DMS79 treated with DMSO at 0.1 percent for 48 hours (cell line): ENCODE measurements at places on chromosomes 11 and 22.

- DNase-seq = no peak
Measured at GRCh38 chr11:95926726-95927125, 2.8 kb upstream of the MTMR2 start.

DNA sequence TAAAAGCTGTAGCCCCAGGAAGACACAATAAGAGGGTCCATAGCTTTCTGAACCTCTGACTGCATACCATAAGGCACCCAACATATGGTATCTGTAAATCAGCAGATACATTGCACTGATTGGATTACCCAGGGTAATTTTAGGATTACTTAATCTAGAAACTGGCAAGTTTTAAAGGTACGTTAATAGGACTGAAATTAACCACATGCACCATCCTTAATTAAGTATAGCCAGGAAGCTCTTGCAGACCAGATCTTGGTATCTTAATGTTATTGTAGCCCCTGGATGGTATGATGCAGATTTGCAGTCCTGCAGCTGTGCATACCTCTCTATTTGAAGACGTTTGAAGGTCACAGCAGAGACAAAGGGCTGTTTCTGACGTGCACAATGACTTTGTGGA is 72.8 kb downstream of the ARHGAP42 start:
- no peak for DNase-seq

- no peak for DNase-seq
Measured at GRCh38 chr22:49011379-49011768, 816.3 kb downstream of the BRD1 start.

DNA sequence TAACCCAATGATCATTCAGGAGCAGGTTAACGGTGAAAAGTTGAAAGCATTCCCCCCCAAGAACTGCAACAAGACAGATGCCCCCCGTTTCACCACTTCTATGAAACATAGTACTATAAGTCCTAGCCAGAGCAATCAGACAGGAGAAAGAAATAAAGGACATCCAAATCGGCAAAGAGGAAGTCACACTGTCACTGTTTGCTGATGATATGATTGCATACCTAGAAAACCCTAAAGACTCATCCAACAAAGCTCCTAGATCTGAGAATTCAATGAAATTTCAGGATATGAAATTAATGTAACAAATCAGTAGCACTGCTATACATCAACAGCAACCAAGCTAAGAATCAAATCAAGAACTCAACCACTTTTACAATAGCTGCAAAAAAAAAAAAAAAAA is 32.8 kb downstream of the PIWIL3 start:
- no peak for DNase-seq

DNA sequence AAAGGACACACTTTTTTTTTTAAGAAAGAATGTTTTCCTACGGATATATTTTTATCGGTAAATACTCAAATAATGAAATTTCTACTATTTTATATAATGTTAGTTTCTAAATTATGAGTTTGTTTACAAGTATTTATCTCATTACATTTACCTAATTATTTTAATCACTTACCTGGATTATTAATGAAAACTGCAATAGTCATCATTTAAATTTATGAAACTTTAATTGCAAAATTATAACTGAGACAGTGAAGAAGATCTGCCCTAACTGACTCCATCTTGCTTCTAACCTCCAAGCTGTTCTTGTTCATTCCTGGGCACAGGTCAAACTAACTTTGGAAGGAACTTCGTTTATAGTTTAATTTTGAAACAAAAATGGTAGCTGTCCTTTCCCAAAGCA is 25.2 kb upstream of the VSTM5 start:
- no peak for DNase-seq

DNA sequence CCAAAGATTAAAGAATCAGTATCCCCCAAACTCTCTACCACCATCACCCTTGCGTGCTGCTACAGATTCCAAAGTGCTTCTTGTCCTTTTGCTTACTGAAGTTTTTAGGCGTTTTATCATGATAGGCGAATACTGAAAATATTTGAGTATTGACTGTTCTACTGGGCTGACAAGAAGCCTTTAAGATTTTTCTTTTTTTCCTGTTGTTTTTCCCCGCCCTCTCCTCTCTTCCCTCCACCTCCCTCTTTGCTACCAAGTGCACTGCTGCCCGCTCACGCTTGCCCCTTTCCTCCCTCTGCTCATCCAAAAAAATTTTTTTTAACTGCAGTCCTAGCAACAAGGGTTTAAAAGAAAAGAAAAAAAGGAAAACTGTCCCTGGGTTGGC is 679 bp downstream of the SPCS2 start:
- DNase-seq = peak; percentile 28

DNA sequence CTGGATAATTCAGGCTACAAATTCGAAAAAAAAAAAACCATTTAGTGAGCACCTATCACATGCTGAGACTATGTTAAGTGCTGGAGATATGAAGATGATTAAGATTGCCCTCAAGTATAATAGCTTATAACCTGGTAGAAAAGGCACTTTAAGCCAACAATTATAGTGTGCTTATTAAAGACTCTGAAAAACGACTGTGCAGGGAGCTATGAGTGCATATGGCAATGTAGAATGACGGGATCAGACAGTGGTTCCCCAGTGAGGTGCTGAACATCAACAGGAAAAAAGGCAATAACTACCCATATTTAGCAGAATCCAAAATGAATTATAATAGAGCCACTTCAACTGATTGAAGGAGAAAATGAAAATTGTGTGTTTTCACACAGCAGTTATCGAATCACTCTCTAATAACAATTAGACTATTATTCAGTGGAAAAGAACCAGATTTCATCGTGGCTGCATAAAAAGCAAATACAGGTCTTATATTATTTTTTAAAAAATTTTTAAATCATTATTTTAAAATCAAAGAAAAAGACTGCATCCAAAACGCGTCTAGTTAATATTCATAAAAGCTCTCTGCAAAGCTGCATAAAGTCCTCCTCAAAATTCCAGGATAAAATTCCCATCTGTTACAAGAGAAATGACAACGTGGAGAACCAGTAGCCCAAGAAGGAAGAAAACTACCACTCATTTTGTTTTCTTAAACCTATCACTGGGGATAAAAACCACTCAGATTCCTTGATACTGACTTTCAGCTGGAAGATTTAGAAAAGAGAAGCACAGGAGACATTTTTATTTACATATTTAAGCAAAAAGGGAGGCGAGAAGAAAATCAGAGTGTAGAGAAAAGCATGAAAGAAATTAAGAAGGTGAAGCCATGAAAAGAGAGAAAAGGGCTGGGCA is 1.1 kb downstream of the MTMR2 start:
- DNase-seq = peak; percentile 55

GRCh38 chr11:3164138-3164551 is 965 bp downstream of the OSBPL5 start:
- no peak for DNase-seq

GRCh38 chr11:131618201-131618600 is 247.8 kb downstream of the NTM start:
- no peak for DNase-seq

- DNase-seq = no peak
Measured at GRCh38 chr11:118291477-118292135, 12.9 kb upstream of the CD3E start.

- no peak for DNase-seq
Measured at GRCh38 chr11:118175031-118175992, 1.1 kb downstream of the SCN2B start.
